ENCODE measurements at places on chromosomes 3 and 15.

DNA sequence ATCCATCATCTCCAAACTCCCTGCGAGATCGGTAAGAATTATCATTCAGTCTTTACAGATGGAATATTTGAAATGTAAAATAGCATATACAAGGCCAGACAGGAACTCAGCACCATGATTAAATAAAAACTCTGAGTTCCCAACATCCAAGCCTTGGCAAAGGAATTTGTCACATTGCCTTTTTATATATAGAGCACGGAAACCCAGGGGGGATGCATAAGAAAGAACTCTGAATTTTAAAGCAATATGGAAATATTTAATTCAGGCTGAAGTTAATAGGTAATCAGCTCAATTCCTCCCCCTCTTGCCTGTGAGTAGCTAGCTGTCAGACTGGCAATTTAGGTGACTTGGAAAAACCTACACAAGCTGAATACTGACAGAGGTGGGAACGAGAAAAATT, 217.9 kb upstream of the KCNMB2 start:
- DNase-seq: no peak

- DNase-seq: no peak
These were observed 439.4 kb downstream of the C3orf38 start for GRCh38 chr3:88589138-88589537.

GRCh38 chr3:71760140-71760539, 6.5 kb downstream of the GPR27 start:
- no peak for DNase-seq

- no peak for DNase-seq
These were observed 103.4 kb downstream of the WNT7A start for GRCh38 chr3:13776253-13777050.

DNA sequence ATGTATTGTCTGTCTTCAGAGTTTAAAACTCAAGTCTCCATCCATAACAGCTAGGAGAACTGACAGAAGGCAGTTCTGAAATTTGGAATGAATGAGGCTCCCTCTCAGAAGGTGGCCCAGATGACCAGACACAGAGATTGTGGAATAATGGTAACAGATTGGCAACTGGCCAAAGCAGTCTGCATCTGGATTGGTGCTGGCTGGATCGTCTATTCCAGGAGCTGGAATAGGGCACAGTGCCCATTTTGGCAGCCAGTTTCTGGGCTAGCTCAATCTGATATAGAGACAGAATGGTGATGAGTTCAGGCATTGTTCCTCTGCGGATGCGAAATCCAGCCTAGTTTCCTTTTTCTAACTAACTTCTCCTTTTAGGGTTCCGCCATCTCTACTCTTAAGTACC, 851.7 kb downstream of the PDCD6IP start:
- DNase-seq: no peak

GRCh38 chr3:18679238-18679637, 254.1 kb upstream of the SATB1 start:
- DNase-seq: no peak

- DNase-seq: no peak
These were observed 1560.4 kb downstream of the OTOL1 start for GRCh38 chr3:163056874-163057497.

DNA sequence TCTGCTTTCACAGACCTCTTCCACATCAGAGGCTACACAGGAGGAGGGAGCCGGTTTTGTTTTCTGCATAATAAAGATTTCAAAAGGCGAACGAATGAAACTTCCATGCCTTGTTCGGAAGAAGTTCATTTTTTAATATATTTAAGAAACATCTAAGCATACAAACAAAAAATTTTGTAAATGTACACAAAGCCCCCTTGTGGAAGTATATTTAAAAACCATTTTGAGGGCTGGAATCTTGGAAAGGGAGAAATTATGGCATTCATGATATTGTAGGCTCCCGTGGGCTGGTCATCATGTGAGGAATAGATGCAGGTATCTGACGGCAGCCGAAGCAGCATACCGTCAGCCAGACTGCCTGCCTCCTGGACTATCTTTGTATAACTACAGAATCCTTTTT, 90.4 kb downstream of the MECOM start:
- DNase-seq: no peak

- DNase-seq: no peak
These were observed 26.4 kb upstream of the MME start for GRCh38 chr3:155053756-155054155.

- DNase-seq: no peak
These were observed 83.0 kb downstream of the NPTN start for GRCh38 chr15:73550190-73550589.

- DNase-seq: no peak
These were observed 27.2 kb downstream of the TIMP4 start for GRCh38 chr3:12131351-12132090.

DNA sequence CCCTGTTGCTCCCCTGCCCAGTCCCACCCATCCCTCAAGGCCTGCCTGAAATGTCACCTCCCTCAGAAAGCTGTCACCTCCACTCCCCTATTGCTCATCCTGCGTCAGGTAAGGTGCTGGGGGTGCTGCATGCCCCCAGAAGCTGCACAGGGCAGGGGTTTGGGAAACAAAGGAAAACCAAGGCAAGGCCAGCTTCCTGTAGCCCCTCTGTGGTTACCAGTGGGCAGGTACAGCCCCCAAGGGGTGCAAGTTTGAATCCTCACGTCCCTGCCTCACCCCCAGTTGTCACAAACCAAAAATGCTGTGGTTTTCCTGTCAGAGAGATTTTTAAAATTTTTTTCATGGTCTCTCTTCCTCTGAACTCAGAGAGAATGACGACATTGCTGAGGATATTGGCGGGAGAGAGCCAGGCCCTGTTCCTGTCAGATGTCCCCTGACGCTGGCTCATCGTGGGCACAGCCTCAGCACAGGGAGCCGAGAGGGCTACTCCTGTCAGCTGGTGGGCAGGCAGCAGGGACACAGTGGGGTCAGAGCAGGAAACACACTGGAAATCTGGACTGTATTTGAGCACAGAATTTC, 27.0 kb downstream of the PSTPIP1 start:
- no peak for DNase-seq

DNA sequence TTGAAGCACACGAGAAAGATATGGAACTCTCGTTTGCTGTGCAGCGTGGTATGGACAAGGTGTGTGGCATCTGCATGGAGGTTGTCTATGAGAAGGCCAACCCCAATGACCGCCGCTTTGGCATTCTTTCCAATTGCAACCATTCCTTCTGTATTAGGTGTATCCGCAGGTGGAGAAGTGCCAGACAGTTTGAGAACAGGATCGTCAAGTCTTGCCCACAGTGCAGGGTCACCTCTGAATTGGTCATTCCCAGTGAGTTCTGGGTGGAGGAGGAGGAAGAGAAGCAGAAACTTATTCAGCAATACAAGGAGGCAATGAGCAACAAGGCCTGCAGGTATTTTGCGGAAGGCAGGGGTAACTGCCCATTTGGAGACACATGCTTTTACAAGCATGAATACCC, 1.2 kb downstream of the MKRN3 start:
- DNase-seq: no peak

DNA sequence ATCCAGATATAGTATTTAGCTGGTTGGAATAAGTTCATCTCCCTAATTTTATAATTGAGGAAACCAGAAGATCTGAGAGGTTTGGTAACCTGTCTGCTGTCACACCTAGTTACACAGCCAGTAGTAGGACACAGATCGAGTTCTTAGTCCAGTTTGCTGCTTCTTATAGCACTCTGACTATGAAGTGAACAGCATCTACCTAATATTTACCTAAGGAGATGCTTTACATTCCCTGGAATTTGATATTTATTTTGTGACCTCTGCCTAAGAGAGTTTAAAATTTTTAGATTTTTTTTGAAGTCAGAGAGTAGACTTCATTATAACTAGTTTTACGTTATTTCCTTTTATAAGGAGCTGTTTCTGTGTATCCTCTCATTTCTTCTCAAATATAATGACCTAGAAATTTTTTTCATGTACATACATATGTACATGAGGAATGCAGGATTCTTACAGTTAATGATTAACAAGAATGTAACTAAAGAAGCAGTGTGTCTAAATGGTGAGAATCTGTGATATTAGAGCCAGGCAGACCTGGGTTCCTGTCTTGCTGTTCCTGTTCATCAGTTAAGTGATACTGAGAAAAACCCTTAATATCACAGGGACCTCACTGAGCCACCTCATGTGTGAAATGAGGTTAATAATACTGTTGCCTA, 4.3 kb downstream of the ARHGEF26 start:
- DNase-seq: no peak

DNA sequence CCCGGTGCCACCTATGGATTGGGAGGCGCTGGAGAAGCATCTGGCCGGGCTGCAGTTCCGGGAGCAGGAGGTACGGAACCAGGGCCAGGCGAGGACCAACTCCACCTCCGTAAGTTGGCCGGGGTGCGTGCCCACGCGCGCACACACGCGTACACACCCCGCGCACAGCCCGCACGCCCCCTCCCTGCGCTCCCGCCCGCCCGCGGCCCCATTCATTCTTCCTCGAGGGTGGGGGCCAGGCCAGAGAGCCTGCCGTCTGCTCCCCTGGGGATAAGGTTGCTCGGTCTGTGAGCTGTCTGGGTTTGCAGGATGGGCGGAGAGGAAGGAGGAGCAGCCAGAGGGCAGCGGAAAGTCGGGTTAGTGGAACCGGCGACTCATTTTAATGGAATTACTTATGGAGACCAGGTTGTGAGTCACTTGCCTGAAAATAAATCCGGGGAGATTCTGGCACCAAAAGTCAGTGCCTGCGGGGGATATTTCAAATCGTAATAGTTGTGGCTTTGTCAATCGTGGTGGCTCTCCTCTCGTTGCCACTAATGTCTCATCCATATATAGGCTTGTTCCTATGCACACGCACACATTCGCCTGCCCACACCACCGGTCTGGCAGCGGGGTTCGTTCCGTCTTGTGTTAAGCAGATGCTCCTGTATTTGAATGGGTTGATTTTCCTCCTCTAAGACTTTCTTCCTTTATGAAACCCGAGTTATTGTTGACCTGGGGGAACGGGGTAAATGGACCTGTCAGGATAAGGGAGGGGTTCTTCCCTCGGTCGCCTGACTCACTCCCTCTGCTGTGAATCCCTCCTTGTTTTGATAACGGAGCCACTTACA, 223.4 kb upstream of the IL12A start:
- peak; percentile 72 for DNase-seq

GRCh38 chr15:49888323-49888693, 230.7 kb downstream of the ATP8B4 start:
- no peak for DNase-seq

GRCh38 chr3:9884555-9885165, 4.6 kb upstream of the CIDEC start:
- no peak for DNase-seq

DNA sequence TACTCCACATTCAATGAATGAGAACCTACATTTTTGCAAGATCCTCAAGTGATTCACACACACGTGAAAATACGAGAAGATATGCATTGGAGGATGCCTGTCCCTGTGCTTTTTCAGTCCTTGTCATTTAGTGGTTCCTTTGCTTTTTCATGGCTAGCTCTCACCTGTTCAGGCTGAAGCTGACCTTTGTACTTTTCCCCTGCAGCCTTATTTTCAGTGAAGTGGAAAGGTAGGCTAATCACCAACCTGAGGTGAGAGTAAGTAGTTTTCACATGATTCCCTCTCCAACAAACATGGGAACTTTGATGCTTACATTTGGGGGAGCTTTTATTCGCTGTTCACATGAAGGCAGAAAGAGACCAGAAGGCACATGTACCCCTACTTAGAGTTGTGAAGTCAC, 8.3 kb downstream of the ITPR1 start:
- DNase-seq: no peak

DNA sequence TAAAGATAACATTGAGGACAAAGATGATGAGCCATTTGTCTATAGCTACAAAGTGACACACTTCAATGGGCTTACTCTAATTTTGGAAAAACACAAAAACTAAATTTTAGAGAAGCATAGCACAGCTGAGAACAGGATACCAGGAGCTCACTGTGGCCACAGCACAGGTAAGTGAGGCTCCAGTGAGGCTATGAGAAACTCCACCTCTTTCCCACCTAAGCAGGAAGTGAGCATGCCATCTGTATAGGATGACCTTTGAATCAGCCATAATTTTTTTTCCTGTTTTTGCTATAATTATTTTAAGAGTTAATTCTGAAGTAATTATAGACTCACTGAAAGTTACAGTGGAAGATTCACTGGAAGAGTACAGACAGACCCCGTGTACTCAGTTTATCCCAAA, 82.1 kb upstream of the DCLK3 start:
- DNase-seq: no peak

GRCh38 chr3:152225201-152225600, 43.5 kb upstream of the MBNL1 start:
- DNase-seq: no peak

- DNase-seq: no peak
These were observed 70.7 kb downstream of the APBA2 start for GRCh38 chr15:28956491-28956890.

DNA sequence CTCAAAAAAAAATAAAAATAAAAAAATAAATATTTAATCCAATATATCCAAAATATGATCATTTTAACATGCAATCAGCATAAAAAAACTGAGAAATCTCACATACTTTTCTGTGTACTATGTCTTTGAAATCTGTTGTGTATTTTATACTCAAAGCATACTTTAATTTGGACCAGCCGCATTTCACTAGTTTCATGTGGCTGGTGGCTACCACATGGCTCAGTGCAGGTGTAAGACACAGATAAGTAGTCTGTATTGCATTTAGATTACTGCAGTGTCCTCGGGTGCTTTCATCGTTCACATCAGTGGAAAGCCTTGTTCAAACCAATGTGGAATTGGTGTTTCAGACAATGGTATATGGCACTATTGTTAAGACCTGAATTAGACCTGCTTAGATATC, 11.0 kb downstream of the CRTC3 start:
- DNase-seq: no peak

GRCh38 chr3:58349792-58350626, 17.3 kb downstream of the PXK start:
- peak; percentile 21 for DNase-seq

- DNase-seq: no peak
These were observed 32.3 kb downstream of the ACAP2 start for GRCh38 chr3:195410546-195410945.

DNA sequence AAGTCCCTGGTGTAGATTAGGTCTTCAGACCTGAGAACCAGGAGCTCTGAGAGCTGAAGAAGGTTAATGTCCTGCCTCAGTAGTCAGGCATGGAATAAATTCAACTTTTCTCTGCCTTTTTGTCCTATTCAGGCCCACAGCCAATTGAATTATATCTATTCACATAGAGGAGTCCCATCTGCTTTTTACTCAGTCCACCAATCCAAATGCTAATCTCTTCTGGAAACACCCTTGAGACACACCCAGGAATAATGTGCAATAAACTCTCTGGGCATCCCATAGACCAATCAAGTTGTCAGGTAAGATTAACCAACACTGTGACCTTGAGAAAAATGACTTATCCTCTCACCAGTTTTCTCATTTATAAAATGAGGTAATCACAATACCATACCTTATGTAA, 129.4 kb downstream of the MEX3B start:
- no peak for DNase-seq

GRCh38 chr3:107798381-107798780, 275.6 kb downstream of the BBX start:
- DNase-seq: no peak

- DNase-seq: no peak
These were observed 563 bp downstream of the ARL6IP5 start for GRCh38 chr3:69085168-69085832.

- DNase-seq: no peak
These were observed 668 bp downstream of the THRB start for GRCh38 chr3:24493746-24494617.

GRCh38 chr3:149618151-149619123, 39.4 kb downstream of the WWTR1 start:
- DNase-seq: no peak
